NCI-H1930 (cell line): ENCODE measurements at places on chromosomes 3 and 15.

DNA sequence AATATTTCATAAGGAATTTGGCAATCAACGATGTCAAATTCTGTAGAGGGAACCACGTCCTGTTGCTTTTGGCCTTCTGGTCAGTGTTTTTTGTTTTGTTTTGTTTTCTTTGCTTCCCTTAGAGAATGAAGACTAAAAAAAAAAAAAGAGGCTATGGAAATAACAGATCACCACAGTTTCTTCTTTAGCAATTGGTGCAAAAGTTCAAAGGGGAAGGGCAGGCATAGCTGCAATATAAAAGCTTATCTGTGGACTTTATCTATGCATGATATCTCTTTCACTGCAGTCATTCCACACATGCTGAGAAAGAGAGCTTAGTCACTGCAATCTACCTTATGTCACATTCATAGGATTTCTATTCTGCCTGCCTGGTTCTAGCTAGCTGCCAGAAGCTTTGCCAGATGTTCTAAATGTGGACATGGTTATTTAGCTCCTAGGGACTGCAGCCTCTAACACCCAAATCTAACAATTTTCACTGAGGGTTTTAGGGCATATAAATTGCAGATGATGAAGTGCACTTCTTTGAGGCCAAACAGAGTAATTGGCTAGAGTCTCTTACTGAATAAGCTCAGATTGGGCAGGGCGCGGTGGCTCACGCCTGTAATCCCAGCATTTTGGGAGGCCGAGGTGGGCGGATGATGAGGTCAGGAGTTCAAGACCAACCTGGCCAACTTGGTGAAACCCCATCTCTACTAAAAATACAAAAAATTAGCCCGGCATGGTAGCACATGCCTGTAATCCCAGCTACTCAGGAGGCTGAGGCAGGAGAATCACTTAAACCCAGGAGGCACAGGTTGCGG is 637.2 kb downstream of the NTRK3 start:
- no peak for DNase-seq

DNA sequence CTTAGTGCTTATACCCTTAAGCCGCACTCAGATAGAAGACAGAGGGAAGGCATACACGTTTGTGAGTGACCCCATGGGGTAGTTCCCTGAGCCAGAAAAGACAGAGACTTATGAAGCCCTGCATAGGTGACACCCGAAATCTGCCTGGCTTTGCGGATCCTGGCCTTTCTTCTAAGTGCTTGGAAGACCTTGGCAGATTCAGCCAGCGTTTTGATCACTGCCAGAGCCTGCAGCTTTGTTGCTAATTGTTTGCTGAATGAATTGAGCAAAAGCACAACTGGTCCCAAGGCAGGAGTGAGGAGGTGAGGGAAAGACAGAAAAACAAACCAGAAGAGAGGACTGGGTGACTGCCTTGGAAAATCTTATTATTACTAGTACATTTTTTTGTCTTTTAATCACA is 168.3 kb upstream of the ICE2 start:
- DNase-seq = no peak

DNA sequence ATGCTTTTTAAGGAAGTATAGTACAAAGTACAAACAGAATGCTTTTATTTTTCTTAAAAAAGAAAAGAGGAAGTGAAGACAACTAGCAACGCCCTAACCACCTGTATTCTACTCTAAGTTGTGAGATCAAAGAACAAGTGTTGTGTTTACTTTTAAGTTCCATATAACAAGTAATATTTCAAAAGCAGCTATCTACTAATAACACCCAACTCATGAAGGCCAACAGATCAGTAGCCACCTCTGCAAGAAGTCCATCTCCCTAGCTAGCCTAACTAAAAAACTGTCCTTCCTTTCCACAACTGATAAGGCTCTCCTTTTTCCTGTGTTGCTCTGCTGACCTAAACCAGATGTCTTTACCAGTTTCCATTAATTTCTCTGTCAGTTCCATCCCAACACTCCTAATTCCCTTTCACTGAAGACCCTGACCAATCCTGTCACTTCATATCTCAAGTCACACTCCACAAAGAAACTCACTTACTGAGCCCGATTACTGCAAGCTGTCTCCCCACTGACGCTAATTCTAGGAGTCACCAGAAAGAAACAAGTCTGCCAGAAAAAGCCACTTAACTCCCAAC is 26.9 kb downstream of the PHC3 start:
- no peak for DNase-seq

DNA sequence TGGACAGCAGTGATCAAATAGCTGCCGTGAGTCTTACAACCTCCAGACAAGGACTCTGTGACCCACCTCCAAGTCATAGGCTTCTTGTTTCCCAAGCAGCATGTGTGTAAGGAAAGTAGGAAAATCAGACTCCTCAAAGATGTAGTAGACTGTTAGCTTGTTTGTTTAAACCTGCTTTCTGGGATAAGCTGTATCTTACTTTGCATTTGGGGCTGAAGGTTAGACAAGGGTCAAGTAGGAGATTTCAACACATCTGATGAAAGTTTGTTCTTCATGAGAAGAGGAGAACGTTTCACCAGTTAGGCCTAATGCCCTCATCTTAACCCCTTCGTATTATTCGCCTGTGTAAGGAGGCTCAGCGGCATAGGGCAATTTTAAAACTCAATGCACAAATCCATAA is 756.4 kb upstream of the NR2F2 start:
- no peak for DNase-seq

DNA sequence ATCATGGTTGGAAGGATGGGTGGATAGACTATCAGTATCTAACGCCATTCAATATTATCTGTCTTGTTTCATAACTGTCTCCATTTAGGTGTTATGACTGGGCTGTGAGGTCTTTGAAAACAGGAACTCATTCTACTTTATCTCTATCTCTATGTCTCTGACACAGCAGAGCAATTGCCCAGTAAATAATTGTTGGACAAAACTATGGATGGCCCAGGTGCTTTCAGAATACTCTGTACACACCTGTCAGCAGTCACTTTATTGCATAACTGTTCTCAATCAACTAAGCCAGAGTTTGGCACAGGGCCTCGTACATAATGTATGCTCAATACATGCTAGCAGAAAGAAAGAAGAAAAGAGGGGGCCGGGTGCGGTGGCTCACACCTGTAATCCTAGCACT is 210.3 kb downstream of the OPA1 start:
- DNase-seq = peak; percentile 25

GRCh38 chr3:108414007-108414406 is 96.4 kb downstream of the MYH15 start:
- no peak for DNase-seq
